GM04504 (cell line): ENCODE measurements at places on chromosomes 13 and 19.

GRCh38 chr19:42596391-42597072 is 1.8 kb upstream of the CEACAM8 start:
- no peak for DNase-seq

GRCh38 chr19:8307965-8308866 is at the start of gene CD320:
Gene CD320, minus strand, starts transcription at chr19:8308358. Its CDS starts 68 bp downstream, at chr19:8308290.
- peak; percentile 72 for DNase-seq

GRCh38 chr19:17334414-17335409 is at the start of gene ANO8:
Gene ANO8, minus strand, starts transcription at chr19:17334855. Its CDS starts 185 bp downstream, at chr19:17334670.
- peak; percentile 97 for DNase-seq

DNA sequence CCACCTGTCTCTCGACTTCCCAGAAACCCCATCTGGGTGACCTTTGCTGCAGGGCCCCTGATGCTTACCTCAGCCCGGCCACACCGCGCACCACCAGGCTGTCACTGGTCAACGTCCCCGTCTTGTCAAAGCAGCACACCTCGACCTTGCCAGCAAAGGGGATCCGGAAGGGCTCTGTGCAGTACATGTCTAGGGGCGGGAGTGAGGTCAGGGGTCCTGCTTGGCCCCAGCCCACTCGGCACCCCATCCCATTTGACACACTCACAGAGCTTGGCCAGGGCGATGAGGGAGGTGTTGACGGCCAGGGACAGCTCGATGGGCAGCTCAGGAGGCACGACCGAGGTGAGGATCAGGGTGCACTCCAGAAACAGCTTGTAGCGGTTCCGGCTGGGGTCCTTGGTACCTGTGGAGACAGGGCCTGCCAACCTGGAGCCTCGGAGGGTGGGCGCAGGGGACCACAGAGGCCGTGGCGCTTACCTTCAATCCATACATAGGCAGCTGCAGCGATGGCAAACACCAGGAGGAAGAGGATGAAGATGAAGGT is 8.4 kb downstream of the ATP13A1 start:
- no peak for DNase-seq

- DNase-seq = peak; percentile 34
Observed at GRCh38 chr13:37109051-37109678, 3.7 kb upstream of the CSNK1A1L start.

- no peak for DNase-seq
Observed at GRCh38 chr19:18193388-18194180, 566 bp downstream of the MPV17L2 start.

GRCh38 chr13:106660746-106661625 is 93.0 kb upstream of the ARGLU1 start:
- no peak for DNase-seq

DNA sequence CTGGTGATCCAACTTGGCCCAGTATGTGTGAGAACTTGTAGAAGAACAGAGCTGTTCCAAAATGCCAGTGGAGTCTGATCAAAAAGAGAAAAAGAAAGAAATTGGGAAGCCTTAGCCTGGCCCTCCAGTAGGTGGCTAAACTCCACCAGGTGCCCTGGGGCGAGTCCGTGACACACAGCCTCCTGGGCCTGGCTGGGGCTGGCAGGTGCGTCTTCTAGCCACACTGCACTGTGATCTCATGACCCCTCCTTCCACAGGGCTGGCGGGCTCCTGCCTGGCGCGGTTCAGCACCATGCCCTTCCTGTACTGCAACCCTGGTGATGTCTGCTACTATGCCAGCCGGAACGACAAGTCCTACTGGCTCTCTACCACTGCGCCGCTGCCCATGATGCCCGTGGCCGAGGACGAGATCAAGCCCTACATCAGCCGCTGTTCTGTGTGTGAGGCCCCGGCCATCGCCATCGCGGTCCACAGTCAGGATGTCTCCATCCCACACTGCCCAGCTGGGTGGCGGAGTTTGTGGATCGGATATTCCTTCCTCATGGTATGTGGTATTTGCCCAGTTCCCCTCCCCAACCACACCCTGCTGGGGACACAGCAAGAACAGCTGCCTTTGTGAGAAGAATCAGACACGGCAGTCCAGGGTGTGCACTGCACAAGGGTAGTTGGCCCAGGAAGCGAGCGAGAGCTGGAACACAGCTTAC is 53.7 kb downstream of the RAB20 start:
- DNase-seq = no peak
